ENCODE measurements at places on chromosomes 2 and 18.

- DNase-seq, result no peak
These were observed 84.5 kb upstream of the PGAP1 start for GRCh38 chr2:197011021-197011417.

GRCh38 chr2:129923265-129924091, 56.0 kb upstream of the RAB6C start:
- peak; percentile 21 for DNase-seq

- no peak for DNase-seq
These were observed 317.4 kb upstream of the ETAA1 start for GRCh38 chr2:67079729-67080128.

DNA sequence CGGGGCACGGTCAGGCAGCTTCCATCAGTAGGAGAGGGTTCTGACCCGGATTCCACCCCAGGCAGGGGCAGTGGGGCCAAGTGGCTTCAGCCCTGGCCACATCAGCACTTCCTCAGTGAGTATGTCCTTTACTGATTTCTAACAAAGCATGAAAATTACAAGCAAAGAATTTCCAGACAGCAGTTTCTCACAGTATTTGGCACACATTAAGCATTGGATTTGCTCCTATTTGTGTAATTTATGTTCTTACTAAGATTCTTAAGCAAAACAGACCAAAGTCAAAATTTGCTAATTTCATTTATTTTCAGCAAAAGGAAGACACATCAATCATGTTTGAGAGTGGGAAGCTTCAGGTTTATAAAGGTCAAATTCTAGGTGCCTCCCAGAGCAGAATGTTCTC, 73.3 kb upstream of the NFATC1 start:
- no peak for DNase-seq

GRCh38 chr2:10863837-10864236, 47.9 kb upstream of the KCNF1 start:
- no peak for DNase-seq

DNA sequence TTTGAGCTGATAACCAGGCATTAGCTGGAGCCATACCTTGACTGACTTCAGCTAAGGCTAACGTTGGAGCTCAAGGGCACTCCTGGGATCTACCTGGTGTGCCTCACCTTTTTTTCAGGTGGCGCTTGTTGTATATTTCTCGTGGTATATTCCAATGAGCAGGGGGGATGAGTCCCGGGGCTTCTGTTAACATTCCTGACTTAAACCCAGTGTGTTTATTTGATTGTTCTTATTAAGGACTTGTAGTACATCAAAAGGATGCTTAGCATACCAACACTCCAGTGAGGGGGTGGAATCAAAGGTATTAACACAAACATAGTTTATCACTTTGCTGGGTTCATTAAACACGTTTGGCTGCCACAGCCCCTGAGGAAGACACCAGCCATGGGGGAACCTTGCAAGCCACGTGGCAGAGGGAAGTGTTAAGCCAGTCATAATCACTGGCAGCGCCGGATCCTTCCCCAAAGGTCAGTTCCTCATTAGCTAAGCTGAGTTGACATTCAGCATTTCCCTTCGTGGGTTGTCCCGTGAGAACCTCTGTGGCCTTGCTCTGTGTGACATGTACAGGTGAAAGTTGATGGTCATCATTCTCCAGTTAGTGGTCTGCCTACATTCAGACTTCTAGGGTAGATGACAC, 119.5 kb upstream of the MCFD2 start:
- DNase-seq, result peak; percentile 14

DNA sequence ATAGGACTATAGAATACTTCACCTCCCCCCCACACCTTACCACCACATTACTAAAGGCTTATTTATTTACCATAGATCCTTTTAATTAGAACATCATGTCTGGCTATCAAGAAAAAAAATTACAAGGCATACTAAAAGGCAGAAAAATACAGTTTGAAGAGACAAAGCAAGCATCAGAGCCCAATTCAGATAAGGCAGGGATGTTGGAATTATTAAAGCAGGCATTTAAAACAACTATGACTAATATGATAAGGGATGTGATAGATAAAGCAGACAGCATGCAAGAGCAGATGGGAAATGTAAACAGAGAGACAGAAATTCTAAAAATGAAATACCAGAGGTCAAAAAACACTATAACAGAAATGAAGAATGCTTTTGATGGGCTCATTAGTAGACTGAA, 55.4 kb upstream of the SMIM21 start:
- no peak for DNase-seq

DNA sequence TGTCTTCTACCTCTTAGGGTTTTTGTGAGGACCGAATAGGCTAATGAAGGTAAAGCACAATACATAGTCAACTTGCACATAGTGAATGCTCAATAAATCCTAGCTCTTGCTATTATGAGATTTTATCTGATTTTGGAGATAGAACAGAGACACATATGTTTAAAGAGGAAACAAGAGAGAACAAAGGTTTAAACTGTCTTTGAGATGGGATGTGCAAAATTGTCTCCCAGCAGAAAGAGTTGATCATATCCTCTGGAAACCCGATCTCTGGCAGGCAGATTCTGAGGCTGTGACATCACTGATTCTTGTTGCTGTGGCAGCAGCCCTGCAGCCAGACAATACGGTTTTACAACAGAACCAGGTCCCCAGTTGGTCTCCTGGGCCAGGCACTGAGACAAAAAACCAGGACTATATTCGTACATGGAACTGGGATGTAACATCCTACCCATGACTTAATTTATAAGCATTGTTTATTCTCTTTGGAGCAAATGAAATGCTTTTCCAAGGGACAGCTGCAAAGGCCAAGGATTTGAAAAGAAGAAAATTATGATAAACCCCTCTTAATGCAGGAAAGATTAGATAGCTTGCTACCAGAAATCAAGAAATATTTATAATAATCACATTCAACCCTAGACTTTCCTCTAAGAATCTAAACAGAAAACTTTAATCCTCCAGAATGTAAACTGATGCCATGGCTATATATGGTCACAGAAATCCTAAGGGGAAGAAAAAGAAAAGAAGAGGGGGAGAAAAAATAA, 80.2 kb downstream of the SLC8A1 start:
- no peak for DNase-seq

DNA sequence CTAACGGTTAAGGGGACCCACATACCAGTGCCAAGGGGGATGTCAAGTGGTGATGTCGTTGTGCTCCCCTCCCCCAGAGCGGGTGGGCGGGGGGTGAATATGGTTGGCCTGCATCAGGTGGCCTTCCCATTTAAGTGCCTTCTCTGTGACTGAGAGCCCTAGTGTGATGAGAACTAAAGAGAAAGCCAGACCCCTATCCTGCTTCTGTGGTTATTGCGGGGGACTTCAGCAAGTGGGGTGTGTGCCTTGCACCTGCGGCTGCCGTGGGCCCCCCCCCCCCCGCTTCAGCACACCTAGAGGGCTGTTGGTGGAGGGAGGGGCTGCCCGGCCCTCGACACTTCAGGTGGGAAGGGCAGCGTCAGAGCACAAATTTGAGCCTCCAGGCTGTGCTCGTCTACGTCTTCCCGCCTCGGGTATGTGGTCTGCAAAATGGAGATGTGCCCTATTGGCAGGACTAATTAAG, 6.1 kb downstream of the CTDSP1 start:
- DNase-seq, result no peak

- DNase-seq, result no peak
These were observed 64.8 kb upstream of the EML6 start for GRCh38 chr2:54658564-54659071.

DNA sequence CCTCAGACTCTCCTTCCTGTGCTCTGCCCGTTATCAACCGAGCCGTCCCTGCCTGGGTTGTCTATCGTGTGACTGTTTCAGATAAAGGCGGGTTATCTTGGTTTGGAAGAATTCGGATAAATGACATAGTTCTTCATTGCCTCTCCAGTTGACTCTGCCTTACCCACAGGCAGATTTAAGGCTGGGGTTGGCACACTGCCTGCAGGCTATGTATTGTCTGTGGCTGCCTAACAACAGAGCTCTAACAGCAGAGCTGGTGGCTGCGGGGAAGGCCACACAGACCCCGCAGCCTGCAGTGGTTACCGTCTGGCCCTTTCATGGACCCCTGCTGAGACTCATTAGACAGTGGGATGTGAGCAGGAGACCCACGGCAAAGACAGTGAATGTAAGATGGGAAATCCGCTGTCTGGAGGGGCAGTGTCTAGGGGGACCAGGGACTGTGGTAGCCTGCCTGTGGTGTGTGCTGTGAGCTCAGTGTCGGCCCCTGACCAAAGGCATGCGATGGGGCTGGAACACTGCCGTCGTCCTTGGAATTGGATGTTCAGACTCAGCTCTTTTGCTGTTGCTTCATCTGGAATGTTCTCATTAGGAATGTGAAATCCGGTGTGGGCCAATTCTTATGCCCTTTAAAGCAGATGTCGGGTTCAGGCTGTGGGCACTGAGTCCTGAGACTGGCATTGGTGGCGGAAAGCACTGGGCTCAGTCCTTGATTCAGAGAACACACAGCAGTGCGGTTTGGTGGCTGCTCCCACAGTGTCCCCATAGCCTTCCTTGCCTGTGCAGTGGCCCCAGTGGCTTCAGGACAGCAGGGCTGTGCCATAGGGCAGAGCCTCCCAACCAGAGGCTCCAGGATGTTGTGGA, 44.5 kb downstream of the SH3RF3 start:
- DNase-seq, result no peak

GRCh38 chr2:137223722-137224121, 458.4 kb downstream of the THSD7B start:
- DNase-seq, result no peak

- DNase-seq, result no peak
These were observed 60.6 kb downstream of the CCDC74A start for GRCh38 chr2:131588152-131588873.

DNA sequence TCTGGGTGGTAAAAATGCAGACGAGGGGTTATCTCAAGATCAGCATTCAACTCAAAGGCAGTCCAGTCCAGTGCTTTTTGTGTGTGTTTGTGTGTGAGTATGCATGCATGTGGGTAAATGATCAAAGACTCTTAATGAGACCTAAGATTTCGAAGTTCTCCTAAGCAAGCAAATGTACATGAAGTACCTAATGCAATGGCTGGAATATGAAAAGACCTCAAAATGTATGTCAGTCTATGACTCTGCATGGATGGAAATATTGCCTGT, 151.0 kb upstream of the L3MBTL4 start:
- no peak for DNase-seq

- no peak for DNase-seq
These were observed 30.1 kb downstream of the KCTD18 start for GRCh38 chr2:200479692-200480265.

GRCh38 chr2:190634381-190634780, 14.5 kb upstream of the NAB1 start:
- DNase-seq, result no peak

GRCh38 chr2:240430595-240430994, 4.9 kb upstream of the GPC1 start:
- no peak for DNase-seq

- no peak for DNase-seq
These were observed 56.7 kb upstream of the ZNF236 start for GRCh38 chr18:76765649-76766048.

DNA sequence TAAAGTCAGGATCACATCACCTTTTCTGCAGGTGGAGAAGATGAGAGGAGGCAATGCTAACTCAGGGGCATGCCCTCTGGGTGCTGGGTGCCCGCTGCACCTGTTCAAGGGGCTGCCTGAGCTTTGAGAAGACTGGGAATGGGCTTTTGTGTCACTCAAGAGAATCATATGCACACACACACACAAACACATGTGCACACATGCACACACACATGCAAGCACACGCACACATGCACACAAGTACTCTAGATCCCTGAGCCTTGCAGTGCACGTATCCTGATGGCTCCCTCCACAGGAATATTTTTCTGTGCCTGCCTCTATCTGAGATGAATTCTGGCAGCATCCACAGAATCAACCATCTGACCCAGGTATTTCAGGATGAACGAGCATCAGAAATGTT, 110.0 kb upstream of the TEX51 start:
- DNase-seq, result no peak

DNA sequence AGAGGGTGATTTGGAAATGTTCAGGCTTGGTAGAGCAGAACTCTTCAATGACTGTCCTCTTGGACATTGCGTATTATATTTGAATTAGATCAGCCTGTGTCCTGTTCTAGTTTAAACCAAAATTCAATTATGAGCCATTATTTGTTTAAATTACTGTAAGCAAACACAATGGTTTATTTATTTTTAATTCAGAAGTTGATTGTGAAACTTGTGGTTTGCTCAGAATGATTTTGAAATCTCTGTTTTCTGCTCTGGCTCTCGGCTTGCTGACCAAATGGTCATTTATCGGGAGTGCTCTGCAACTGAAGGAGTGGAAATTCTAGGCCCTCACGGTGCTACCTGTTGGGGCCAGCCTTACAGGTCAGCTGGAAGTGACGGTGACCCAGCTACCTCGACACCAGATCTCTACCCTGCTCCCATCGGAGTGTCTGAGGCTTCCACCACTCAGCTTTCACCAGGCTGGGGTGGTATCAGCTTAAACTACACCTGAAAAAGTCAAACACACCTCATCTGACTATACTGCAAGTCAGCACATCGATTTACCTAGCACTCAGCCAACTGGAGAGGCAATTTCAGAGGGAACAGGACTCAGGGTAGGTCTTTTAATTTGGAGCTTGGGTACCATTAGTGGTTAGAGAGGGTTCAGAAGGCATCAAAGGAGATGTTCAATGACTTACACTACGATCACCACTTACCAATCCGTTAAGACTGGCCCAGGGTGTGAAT, 36.8 kb upstream of the GPD2 start:
- DNase-seq, result no peak

- DNase-seq, result no peak
These were observed 8.9 kb downstream of the TPO start for GRCh38 chr2:1422131-1422530.

GRCh38 chr2:31238126-31238905, 4.4 kb downstream of the EHD3 start:
- no peak for DNase-seq

- no peak for DNase-seq
These were observed 756 bp upstream of the PTPN4 start for GRCh38 chr2:119758881-119759450.

- no peak for DNase-seq
These were observed 114.9 kb upstream of the RAB27B start for GRCh38 chr18:54713386-54713785.

DNA sequence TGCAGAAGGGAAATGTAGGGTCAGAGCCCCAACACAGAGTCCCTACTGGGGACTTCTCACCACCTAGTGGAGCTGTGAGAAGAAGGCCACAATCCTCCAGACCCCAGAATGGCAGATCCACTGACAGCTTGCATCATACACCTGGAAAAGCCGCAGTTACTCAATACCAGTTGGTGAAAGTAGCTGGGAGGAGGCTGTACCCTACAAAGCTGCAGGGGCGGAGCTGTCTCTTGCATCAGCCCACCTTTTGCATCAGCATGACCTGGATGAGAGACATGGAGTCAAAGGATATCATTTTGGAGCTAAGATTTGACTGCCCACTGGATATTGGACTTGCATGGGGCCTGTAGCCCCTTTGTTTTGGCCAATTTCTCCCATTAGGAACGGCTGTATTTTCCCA, 237.3 kb downstream of the CALCRL start:
- no peak for DNase-seq

GRCh38 chr2:176542476-176542875, 273.2 kb downstream of the MTX2 start:
- no peak for DNase-seq

GRCh38 chr2:234269769-234270204, 219.3 kb downstream of the SPP2 start:
- DNase-seq, result no peak

Data from activated naive CD8-positive, alpha-beta T cell treated with anti-CD3 and anti-CD28 coated beads for 36 hours (primary cell).